ENCODE measurements at places on chromosomes 7 and 10. TPM values are rescaled to one million over a fixed set of nuclear protein-coding genes. Genes with fewer than 3 reads are reported as not detected.

GRCh38 chr7:85593355-85593754, 406.5 kb upstream of the SEMA3D start:
- no peak overlapping the region for H3K27ac ChIP-seq
- H3K36me3 ChIP-seq: no peaks in the 10 kb centered on the region
- H3K4me1 ChIP-seq: no peaks in the 10 kb centered on the region
- H3K27me3 ChIP-seq: no peaks in the 10 kb centered on the region
- no peak for DNase-seq
- no peak overlapping the region for H3K4me3 ChIP-seq

DNA sequence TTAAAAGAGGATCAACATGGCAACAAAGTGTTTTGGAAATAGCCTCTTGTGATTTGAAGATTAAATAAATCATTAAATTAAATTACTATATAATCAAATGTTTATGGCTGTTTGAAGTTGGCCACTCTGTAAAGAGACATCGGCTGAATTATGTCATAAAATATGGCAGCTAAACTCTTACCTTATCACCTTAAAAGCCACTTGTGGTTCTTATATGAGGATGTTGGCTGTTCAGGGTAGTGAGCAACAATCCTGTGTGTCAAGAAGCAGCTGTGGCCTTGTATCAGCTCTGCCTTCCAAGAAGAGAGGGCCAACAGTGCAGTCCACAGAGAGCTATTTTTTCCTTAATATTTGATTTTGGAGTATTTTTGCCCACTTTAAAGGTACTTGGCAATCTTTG, 113.4 kb upstream of the CDK6 start:
- H3K4me3 ChIP-seq: no peak overlapping the region
- H3K36me3 ChIP-seq: no peaks in the 10 kb centered on the region
- H3K27ac ChIP-seq: no peak overlapping the region
- no peaks in the 10 kb centered on the region for H3K4me1 ChIP-seq
- no peak for DNase-seq

- peak overlapping the region; percentile 84 for H3K4me3 ChIP-seq
- H3K36me3 ChIP-seq: no peaks in the 10 kb centered on the region
- no peak for DNase-seq
- peak overlapping the region; percentile 79 for H3K27ac ChIP-seq
These were observed 432 bp downstream of the TMEM248 start for GRCh38 chr7:66921396-66921917.

DNA sequence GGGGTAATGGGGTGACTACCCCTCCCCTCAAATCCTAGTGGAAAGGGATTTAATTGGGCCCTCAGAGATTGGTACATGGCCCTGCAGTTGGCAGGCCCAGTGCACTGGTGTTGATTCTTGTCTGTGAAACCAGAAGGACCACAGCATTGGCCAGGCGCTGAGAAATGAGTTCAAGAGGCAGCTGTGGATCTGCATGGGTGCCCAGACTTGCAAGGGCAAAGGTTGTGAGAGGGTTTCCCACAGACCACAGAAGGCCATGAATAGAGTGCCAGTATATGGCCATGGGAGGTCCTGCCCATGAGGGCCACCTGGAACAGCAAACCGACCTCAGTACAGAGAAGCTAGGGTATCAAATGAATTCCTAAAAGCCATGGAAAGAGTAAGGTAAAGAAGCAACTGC, 32.9 kb downstream of the TMEM168 start:
- no peak overlapping the region for H3K27ac ChIP-seq
- no peaks in the 10 kb centered on the region for H3K27me3 ChIP-seq
- H3K36me3 ChIP-seq: no peaks in the 10 kb centered on the region
- DNase-seq: no peak
- no peaks in the 10 kb centered on the region for H3K4me1 ChIP-seq

DNA sequence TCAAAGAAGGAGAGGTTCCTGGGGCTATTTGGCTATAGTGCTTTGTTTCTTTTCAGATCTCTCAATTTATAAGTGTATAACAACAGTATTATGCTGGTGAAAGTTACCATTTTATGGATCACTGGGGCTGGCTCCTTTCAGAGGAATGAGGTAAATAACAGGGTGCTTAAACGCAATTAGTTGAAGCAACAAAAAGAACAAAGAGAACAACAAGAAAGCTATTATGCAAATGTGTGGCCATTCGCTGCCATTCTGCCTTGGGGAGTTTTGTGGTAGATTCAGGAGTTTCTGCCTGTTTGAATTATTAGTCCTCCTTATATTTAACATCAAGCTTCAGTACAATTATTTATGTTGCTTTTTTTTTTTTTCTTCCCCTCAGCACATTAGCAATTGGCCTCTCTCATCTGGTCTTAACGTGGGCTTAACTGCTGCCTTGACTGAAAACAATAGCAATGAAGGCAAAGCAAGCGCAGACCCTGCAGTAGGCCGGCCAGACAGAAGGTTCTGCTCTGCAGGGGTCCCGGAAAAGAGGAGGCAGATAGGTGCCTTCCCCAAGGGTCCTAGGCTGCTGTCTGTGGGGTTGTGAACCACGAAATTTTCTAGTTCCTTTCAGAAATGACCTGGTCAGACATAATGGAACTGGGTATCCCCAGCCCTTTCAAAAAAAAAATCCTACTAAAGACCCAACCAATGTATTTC, 339.9 kb upstream of the PODXL start:
- H3K4me1 ChIP-seq: no peaks in the 10 kb centered on the region
- H3K27ac ChIP-seq: no peak overlapping the region
- no peaks in the 10 kb centered on the region for H3K27me3 ChIP-seq
- no peak overlapping the region for H3K4me3 ChIP-seq
- DNase-seq: no peak

DNA sequence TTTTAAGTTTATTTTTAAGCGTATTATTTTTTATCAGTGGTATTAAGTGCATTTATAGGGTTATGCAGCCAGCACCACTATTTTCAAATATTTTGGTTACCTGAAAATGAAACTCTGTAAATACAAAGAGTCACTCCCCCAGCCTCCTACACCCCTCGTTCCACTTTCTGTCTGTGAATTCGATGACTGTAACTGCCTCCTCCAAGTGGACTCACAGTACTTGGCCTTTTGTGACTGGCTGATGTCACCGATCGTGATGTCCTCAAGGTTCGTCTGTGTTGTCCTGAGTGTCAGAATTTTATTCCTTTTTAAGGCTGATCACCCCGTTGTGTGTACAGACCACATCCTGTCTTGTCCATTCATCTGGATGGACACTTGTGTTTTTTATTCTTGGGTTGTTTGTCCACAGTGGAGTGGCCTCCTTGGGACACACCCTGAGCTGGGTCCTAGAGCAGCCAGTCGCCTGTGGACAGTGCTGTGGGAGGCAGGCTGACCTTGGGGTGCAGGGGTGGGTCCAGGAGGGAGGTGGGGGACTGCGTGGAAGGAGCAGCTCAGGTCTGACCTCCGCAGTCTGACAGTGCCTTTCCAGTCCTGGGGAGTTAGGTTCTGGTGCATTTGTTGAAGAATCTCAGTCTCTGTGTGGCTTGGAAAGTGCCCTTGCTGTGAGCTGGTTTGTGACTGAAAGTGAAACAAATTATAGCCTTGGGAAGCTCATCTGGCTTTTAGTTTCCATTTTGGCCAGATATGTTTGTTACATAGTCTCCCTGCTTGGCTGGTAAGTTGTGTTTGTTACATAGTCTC, 6.9 kb downstream of the MTG1 start:
- no peak overlapping the region for H3K27ac ChIP-seq
- no peak for DNase-seq
- H3K4me1 ChIP-seq: no peaks in the 10 kb centered on the region
- no peaks in the 10 kb centered on the region for H3K27me3 ChIP-seq

DNA sequence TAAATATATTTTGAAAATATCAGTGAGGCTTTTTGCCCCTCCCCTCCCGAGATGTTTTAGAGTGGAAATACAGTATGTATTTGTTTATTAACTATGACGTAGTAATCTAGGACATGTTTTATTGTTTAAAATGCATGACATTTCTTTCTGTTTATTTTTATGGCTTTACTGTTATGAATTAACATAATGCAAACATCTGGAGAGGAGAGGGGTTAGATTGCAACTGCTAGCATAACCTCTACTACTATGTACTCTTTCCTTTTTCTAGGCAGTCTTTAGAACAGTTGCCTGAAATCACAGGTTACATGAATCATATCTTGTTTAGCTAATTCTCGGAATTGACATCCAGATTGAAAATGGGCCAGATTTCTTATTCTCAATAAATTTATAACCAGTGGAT, 7.4 kb downstream of the BTAF1 start:
- no peaks in the 10 kb centered on the region for H3K27me3 ChIP-seq
- peaks cover 26% of the 10 kb centered on the region for H3K4me1 ChIP-seq
- no peak for DNase-seq
- no peak overlapping the region for H3K27ac ChIP-seq
- H3K36me3 ChIP-seq: peaks cover 9% of the 10 kb centered on the region

DNA sequence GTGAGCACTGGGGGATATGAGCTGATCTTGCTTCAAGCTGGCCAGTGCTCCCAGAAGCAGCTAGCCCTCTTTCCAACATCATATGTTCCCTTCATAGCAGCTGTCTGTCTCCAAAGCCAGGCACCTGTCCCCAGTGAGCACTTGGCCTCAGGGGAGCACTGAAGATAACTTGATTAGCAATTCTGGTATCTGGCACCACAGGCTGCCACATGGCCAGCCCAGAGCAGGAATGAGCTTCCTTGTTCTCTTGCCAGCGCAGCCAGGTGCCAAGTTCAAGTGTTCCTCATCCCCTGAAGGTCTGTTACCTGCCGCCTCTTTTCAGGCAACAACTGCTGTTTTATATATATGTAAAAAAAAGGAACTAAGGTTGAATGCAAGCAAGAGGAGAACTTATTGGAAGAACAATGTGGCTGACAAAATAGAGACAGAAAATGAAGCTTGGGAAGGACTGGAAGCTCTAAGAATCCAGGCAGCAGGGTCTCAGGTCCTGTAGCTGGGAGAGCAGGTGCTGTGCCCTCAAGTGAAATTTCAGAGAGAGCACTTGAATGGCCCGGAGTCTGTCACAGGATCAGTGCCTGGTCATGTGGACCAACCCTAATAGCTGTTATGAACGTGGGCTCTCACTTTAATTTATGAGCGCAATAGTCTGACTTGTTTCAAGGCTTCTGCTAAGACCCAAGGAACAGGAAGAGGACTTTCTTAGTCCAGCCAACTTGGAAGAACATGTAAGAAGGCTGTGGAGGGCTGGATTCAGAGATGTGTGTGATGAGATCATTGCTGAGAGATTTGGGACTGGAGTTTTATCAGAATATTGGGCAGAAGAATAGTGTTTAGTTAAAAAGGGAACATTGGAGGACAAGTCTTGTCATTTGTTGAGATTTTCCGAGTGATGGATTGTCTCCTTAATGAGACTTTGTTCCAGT, 267.2 kb downstream of the GLRX3 start:
- no peaks in the 10 kb centered on the region for H3K36me3 ChIP-seq
- H3K4me1 ChIP-seq: no peaks in the 10 kb centered on the region
- H3K27me3 ChIP-seq: no peaks in the 10 kb centered on the region
- H3K27ac ChIP-seq: no peak overlapping the region

DNA sequence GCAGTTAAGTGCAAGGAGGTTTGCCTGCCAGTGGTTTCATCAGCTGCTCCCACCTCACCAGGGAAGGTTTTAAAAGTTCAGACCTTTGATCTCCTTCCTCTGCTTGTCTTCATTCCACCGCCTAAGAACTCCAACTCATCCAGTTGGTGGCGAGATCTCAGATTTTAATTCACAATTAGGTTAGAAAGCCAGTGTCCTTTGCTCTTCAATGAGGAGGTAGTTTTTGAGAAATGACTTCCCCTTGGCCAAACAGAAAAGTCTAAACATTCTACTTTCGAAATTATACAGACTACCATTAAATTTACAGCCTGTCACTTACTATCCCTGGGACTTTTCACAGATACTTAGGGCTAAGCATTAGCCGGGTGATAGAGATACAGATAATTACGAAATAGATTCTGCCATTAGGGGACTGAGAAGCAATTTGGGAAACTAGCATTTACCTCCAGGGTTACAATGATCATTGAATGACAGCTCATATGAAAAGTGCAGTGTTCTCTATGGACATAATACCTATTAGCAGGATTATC, 513.4 kb upstream of the GHITM start:
- H3K36me3 ChIP-seq: no peaks in the 10 kb centered on the region
- no peak overlapping the region for H3K27ac ChIP-seq
- H3K4me1 ChIP-seq: no peaks in the 10 kb centered on the region
- H3K4me3 ChIP-seq: no peak overlapping the region
- no peak for DNase-seq

DNA sequence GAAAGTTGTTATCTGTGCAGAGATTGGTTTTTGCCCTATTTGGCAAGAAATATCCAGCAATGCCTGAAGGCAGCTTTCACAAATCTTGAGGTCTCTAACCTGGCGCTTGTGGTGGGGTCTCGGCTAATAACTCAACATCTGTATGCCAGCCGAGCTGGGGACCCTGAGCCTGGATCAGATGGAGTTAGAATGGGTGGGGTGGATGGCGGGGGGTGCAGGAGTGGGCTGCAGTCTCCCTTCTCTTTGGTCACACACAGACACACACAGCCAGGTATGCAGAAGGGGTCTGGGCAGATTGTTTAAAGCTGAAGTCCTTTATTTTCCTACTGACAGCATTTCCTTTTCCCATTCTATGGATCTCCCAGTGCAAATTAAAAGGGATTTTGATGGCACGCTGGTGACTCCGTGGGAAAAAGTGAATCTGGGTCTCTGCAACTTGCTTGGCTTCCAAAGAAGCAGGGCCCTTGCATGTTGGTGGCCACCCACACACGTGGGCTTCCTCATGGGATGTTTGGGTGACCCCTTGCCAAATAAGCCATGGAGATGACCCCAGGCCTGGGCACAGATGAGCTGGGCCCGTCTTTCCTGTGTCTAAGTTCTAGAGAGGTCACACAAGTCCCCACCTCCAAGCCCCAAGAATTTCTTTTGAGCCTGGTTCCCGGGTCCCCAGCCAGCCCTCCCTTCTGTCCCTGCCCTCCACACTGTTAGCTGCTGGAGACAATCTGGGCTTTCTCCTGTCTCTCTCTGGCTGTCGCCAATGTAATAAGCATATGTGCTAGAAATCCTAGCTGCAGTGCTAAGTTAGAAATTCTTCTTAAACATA, 39.9 kb upstream of the EMX2 start:
- no peaks in the 10 kb centered on the region for H3K4me1 ChIP-seq
- H3K36me3 ChIP-seq: no peaks in the 10 kb centered on the region
- no peaks in the 10 kb centered on the region for H3K27me3 ChIP-seq
- DNase-seq: no peak
- no peak overlapping the region for H3K27ac ChIP-seq
- H3K4me3 ChIP-seq: no peak overlapping the region

- H3K36me3 ChIP-seq: no peaks in the 10 kb centered on the region
- H3K4me3 ChIP-seq: no peak overlapping the region
- no peaks in the 10 kb centered on the region for H3K27me3 ChIP-seq
- H3K4me1 ChIP-seq: no peaks in the 10 kb centered on the region
- DNase-seq: no peak
These were observed 200.1 kb downstream of the PTPRN2 start for GRCh38 chr7:158387546-158387891.

GRCh38 chr10:9035355-9035754, 980.9 kb downstream of the GATA3 start:
- no peaks in the 10 kb centered on the region for H3K4me1 ChIP-seq
- no peaks in the 10 kb centered on the region for H3K27me3 ChIP-seq
- no peak overlapping the region for H3K27ac ChIP-seq
- no peak overlapping the region for H3K4me3 ChIP-seq
- H3K36me3 ChIP-seq: no peaks in the 10 kb centered on the region

GRCh38 chr7:135980012-135980551, 2.9 kb upstream of the MTPN start:
- H3K27ac ChIP-seq: peak overlapping the region; percentile 78
- no peak for DNase-seq
- peaks cover 32% of the 10 kb centered on the region for H3K4me1 ChIP-seq
- H3K27me3 ChIP-seq: no peaks in the 10 kb centered on the region
- H3K4me3 ChIP-seq: no peak overlapping the region

The GRM3 gene
- total RNA-seq: not detected

The IFIT3 gene
- 6.3 TPM for total RNA-seq

The ATOH7 gene
- total RNA-seq: not detected

The SCIN gene
- total RNA-seq: 0.67 TPM

The GTF2I gene
- total RNA-seq: 107 TPM

The FFAR4 gene
- 0.31 TPM for total RNA-seq

The TEX36 gene
- not detected for total RNA-seq

The PTF1A gene
- not detected for total RNA-seq

The KLLN gene
- 0.28 TPM for total RNA-seq
